ENCODE measurements at places on chromosomes 4 and X. TPM values are rescaled to one million over a fixed set of nuclear protein-coding genes. Genes with fewer than 3 reads are reported as not detected.

Gene GRIA3
- polyA plus RNA-seq: 2.2 TPM

Gene SMIM10L2A
- 9.4 TPM for polyA plus RNA-seq

Gene PNMA5
- polyA plus RNA-seq: 0.07 TPM

GRCh38 chr4:127648061-127648460 lies 15.3 kb downstream of the INTU start:
- DNase-seq: no peak

- DNase-seq: no peak
These were observed 60.0 kb downstream of the SHROOM3 start for GRCh38 chr4:76494871-76495590.

- DNase-seq: no peak
These were observed 575.7 kb downstream of the SPOCK3 start for GRCh38 chr4:166658585-166658984.

DNA sequence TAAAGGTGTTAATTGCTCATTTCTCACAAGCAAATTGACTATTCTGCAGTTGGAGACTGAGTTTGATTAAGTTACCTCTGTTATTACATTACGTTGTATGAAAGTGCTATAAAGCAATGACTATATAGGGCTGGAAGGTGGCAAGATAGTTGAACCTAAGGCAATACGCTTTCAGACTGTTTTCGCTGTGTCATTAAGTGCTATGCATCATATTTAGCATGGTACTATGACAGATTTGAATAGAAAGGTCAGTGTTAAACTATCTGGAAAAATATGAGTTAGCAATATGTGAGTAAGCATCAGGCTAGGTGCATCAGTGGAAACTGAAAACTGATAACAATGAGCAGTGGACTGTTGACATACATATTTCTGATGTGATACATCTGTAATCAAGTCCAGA lies 206.0 kb upstream of the ARHGAP24 start:
- no peak for DNase-seq

DNA sequence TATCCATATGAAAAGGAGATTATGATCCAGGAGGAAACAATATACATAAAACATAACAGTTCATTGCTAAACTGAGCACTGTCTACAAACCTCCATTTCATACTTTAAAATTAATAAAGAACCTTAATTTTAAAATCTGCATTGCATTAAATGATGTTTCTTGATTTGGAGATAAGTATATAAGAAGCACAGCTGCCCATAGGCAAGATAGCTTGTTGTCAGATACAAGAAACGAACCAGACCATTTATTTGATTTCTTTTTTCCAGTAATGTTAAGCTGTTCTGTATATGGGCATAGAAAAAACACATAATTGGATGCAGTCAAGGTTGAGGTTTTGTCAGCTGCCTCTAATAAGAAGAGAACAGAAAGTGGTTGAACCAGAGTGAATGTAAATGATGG lies 6.4 kb downstream of the GUF1 start:
- no peak for DNase-seq

GRCh38 chrX:68822641-68823410 lies 6.0 kb upstream of the EFNB1 start:
- no peak for DNase-seq

DNA sequence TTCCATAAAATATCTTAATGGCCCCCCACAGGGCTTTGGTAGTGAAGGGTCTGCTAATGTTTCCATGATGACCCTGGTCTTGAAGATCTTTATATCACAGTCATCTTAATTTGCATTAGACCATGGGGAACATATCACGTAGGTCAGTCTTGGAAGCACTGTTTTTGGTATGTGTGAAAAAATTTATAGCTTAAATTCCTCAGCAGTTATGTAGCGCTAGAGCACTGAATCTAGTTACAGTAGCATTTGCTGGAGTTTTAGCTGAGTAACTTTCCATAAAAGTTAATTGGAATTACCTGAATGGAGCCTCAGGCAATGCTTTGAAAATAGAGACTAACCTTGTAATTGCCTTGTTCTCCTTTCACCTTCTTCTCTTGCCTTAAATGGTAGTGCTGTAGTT lies 648.8 kb downstream of the IQCM start:
- DNase-seq: peak; percentile 10

- DNase-seq: peak; percentile 24
These were observed 516 bp upstream of the COX18 start for GRCh38 chr4:73070074-73070390.

DNA sequence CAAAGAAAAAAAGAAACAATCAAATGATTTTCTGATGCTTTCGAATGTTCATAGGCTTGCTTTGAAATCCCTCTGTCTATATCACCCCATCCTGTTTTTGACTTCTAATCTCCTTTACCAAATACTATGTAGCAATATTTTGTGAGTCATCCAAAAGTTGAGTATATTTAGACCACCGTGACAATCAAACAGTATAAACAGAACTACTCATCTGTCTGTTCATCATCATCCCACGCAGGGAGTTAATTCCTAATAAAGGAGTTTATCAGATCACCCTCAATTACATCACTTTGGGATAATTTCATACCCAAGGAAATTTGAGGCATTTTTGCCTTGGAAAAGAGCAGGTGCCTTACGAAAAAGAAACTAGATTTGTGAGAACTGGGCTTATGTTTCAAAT lies 212.9 kb downstream of the CBR4 start:
- no peak for DNase-seq
